Stimulated activated CD4-positive, alpha-beta T cell treated with anti-CD3 and anti-CD28 coated beads, Interleukin-12 subunit alpha, Interleukin-12 subunit beta, amount 100 ng/mL, for 24 hours (primary cell): ENCODE measurements at places on chromosomes 6 and 20.
A peak's percentile ranks its signal among the peaks of the same experiment; 100 is the strongest.

- no peak for DNase-seq
Measured at GRCh38 chr6:136677822-136678221, 114.5 kb downstream of the MAP3K5 start.

- DNase-seq = no peak
Measured at GRCh38 chr6:105967917-105968602, 118.1 kb upstream of the PRDM1 start.

DNA sequence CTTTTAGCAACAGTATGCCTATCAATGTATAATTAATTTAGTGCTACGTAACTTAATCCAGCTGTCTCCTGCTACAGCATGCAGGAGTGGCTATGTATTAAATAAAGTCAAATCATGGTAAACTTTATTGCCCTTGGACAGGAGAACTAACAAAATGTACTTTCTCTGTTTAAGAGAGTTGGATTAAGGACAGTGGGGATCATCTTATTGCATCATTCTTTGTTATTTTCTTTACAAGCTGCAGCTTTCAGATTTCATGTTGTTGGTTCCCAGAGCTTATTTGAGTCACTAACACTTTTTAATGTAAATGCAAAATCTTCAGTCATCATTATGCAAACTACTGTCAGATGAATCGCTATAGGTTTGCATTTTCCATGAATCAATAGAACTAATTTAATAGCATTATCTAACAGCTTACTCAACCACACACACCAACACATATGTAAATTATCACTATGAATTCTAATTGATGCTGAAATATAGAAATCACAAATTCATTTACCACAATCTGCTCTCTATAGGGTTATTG is 424.7 kb downstream of the MMUT start:
- no peak for DNase-seq

DNA sequence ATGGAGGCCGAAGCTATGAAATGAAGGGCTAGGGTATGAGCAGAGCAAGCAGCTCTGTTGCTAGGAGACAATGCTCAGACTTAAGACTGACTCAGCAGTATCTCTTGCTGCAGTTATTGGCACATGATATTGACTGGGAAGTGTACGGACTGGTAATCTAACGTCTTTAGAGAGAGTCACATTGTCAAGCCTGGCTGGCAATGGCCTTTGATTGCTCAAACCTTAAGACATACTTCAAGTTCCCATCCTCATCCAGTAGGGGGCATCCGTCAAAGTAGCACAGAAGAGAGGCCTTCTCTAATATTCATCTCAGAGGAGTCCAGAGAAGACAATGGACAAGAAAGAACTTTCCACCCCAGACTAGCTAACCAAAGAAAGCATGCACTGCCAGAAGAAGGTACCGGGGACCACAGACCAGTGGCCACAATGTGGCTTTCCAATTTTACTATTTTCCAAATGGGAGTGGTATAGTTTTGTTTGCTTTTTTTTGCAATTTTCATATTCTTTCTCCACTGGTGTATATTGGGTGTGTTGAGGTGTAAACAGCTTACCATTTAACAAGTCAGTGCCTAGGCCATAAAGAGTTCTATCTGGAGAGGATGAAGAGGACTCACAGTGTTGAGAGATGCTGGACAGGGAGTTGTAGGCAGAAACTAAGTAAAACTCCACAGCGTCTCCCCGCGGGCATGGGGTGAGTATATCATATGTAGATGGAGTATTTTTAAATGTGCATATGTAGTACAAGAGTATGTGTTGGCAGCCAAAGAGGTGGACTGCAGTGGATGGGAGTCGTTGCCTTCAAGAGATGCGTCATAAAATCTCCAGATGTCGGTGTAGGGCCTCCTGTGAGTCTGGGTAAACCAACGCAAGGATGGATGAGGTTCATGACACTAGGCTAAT is 36.7 kb downstream of the LRFN2 start:
- no peak for DNase-seq

- DNase-seq = peak; percentile 38
Measured at GRCh38 chr20:43752561-43753301, 25.9 kb upstream of the GTSF1L start.
